ENCODE measurements at places on chromosomes 3 and 15.

GRCh38 chr3:121707531-121708273, 41.8 kb downstream of the GOLGB1 start:
- DNase-seq = no peak

DNA sequence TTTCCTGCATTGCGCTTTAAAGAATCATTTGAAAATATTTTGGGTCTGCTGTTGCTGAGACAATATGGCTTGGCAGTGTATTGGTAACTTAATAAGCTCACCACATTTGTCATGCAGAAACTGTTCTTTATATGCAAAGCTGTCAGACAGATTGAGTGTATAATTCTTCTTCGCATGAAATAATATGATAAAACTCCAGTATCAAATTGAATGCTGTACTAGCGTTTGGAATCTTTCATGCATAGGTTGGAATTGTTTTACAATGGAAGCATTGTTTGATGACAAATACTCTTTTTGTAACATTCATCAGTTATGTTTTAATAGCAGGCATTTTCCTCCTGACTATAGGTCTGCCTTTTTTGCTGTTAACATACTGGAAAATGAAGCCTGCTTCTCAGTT, 53.8 kb downstream of the RBMS3 start:
- no peak for DNase-seq

GRCh38 chr15:55007561-55007960, 189.2 kb downstream of the RSL24D1 start:
- no peak for DNase-seq

GRCh38 chr15:42072141-42072685, 22.1 kb downstream of the PLA2G4D start:
- no peak for DNase-seq

GRCh38 chr15:61796056-61796455, 264.2 kb downstream of the VPS13C start:
- no peak for DNase-seq

DNA sequence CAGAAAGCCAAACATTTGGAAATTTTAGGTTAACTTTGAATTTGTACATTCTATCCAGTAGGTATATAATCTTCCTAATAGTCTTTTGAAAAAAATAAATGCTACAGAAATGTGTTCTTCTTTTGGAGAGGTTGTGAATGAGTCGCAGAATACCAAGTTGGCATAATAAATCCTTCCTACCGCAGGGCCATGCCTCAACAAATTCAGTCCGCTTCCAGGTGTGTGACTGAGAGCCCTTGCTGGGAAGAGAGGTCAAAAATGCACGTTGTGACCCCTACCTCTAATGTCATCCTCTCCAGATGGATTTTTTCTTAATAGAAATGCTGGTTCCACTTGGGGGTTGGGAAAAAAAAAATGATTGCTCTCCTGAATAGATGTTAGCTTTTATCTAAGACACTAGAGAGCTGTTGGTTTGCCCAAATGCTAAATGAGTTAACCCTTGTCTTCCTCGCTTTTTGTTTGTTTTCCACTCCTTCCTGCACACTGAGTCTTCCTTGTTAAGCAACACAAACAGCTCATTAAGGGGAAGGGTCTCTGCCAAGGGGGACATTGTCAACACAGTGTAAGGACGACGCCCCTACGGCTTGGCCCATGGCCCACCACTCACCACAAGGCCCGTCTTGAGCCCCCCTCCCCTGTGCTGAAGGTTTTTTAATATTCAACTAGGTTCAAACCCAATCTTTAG, 33.9 kb downstream of the RLBP1 start:
- DNase-seq = no peak

DNA sequence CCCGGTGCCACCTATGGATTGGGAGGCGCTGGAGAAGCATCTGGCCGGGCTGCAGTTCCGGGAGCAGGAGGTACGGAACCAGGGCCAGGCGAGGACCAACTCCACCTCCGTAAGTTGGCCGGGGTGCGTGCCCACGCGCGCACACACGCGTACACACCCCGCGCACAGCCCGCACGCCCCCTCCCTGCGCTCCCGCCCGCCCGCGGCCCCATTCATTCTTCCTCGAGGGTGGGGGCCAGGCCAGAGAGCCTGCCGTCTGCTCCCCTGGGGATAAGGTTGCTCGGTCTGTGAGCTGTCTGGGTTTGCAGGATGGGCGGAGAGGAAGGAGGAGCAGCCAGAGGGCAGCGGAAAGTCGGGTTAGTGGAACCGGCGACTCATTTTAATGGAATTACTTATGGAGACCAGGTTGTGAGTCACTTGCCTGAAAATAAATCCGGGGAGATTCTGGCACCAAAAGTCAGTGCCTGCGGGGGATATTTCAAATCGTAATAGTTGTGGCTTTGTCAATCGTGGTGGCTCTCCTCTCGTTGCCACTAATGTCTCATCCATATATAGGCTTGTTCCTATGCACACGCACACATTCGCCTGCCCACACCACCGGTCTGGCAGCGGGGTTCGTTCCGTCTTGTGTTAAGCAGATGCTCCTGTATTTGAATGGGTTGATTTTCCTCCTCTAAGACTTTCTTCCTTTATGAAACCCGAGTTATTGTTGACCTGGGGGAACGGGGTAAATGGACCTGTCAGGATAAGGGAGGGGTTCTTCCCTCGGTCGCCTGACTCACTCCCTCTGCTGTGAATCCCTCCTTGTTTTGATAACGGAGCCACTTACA, 223.4 kb upstream of the IL12A start:
- DNase-seq = peak; percentile 75

DNA sequence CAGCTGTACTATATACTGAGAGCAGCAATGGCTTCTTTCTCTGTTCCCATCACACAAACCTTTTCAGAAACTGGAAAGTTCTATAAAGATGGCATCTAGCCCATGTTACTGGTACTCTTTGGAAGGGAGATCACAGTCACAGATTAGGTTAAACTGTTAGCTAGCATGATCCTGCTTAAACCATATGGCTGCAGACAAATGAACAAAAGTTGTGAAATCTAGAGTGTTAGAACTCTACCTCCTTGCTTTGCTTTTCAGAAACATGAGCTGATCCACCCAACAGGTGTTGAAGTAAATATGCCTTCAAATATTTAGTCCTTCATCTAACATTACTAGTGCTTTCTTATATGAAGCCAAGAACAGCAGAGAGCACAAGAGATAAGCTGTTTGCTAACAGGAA, 102.6 kb downstream of the SNRK start:
- DNase-seq = no peak

- no peak for DNase-seq
Measured at GRCh38 chr3:29011966-29012365, 268.9 kb upstream of the RBMS3 start.

GRCh38 chr3:194560047-194560446, 73.2 kb downstream of the TMEM44 start:
- no peak for DNase-seq

- DNase-seq = no peak
Measured at GRCh38 chr3:122458992-122459391, 43.1 kb upstream of the WDR5B start.
